RWPE1 (cell line): ENCODE measurements at places on chromosomes 1 and 21.

- no peak for DNase-seq
These were observed 50.4 kb upstream of the DAB1 start for GRCh38 chr1:57474137-57474750.

GRCh38 chr1:223709598-223709997 lies 2.7 kb upstream of the CAPN2 start:
- DNase-seq, result no peak

DNA sequence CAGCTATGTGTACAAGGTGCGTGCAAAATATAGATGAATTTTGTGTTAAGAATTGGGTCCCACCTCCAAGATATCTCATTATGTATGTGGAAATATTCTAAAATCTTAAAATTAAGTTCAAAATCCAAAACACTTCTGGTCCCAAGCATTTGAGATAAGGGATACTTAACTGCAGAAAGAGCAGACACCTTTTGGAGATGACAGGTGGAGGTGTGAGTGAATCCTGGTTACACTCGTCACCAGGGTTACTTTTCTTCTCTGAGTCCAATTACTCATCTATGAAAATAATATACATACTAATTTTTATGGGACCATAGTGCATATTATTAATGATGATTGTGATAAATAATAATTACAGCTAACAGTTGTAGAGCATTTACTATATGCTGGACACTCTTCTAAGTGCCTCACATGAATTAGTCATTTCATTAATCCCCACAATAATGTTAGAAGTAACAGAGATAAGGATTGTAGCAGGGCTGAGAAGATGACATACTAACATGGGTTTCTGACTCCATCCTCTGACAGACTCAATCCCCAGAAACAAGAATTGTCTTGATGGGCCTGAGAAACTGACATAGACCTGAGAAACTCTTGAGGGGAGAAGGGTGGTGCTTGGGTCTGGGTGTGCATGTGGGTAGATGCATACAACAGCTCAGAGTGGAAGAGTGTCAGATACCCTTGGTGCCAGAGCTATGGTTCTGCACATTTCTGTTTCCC lies 8.3 kb upstream of the FASLG start:
- DNase-seq, result no peak

- no peak for DNase-seq
These were observed 7.5 kb downstream of the RNF223 start for GRCh38 chr1:1066403-1067283.

GRCh38 chr1:224065455-224065854 lies 48.5 kb upstream of the FBXO28 start:
- DNase-seq, result peak; percentile 59

DNA sequence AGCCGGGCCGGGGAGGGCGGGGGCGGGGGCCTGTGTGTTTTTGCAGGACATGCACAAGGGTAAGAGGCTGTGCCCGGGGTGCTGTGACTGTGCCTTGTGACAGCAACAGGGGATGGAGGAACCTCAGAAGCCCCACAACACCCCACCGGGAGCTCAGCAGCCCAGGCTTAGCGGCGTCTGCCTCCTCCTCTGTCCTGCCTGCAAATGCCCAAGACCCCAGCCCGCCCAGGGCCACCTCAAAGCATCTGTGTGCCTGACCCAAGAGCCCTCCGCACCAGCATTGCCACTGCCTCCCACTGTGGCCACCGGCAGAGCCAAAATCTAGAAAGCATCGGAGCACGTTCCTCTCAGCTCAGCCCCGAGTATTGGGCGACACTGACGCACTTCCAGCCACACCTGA lies 2.7 kb upstream of the ACTRT2 start:
- no peak for DNase-seq

- DNase-seq, result no peak
These were observed 18.8 kb upstream of the CASZ1 start for GRCh38 chr1:10814976-10815857.

DNA sequence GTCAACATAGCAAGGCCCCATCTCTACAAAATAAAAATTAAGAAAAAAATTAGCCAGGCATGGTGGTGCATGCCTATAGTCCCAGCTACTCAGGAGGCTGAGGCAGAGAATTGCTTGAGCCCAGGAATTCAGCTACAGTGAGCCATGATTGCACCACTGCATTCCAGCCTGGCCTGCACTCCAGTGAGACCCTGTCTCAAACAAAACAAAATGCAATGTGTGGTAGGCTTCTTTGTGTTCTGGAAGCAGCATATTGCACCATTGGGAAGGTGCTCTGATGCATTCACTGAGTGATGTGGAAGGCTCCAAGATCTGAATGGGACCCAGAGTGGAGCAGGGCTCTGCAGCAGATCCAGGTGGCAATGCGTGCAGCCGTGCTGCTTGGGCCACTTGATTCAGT lies 99.6 kb upstream of the COG2 start:
- no peak for DNase-seq
